ENCODE measurements at places on chromosomes 3 and 15. TPM values are rescaled to one million over a fixed set of nuclear protein-coding genes. Genes with fewer than 3 reads are reported as not detected.

- no peaks in the 10 kb centered on the region for H3K36me3 ChIP-seq
- H3K4me1 ChIP-seq, result no peaks in the 10 kb centered on the region
- no peak overlapping the region for H3K27ac ChIP-seq
- no peak overlapping the region for H3K4me3 ChIP-seq
- DNase-seq, result no peak
Observed at GRCh38 chr15:85760049-85760448, 34.7 kb downstream of the KLHL25 start.

- H3K4me3 ChIP-seq, result no peak overlapping the region
- H3K36me3 ChIP-seq, result peaks cover 8% of the 10 kb centered on the region
- H3K4me1 ChIP-seq, result peaks cover 6% of the 10 kb centered on the region
- H3K27me3 ChIP-seq, result no peaks in the 10 kb centered on the region
- H3K27ac ChIP-seq, result no peak overlapping the region
Observed at GRCh38 chr15:100930306-100930848, 11.2 kb downstream of the LRRK1 start.

Gene DUOXA2
- total RNA-seq, result not detected

Gene ITIH4
- total RNA-seq, result 4.1 TPM

GRCh38 chr15:73258271-73259108 is 110.3 kb downstream of the HCN4 start:
- no peak for DNase-seq
- H3K4me1 ChIP-seq, result no peaks in the 10 kb centered on the region
- no peaks in the 10 kb centered on the region for H3K36me3 ChIP-seq
- H3K4me3 ChIP-seq, result no peak overlapping the region
- no peak overlapping the region for H3K27ac ChIP-seq

DNA sequence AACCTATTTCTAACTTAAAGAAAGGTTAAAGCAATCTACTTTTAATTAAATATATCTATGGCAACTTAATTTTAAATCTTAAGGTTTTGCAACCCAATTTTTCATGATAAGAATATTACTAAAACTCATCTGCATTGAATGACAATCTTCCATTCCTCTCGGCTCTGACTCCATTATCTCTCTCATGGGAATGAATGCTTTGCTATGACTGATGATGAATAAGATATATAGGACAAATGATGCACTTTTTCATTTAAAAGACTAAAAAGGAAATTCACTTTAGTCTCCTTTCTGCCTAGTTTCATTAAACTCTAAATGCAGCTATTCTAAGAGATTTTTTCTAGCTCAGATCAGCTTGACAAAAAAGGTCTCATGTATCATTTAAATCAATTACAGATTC is 68.7 kb downstream of the GBE1 start:
- no peaks in the 10 kb centered on the region for H3K4me1 ChIP-seq
- DNase-seq, result no peak
- no peaks in the 10 kb centered on the region for H3K27me3 ChIP-seq
- no peaks in the 10 kb centered on the region for H3K36me3 ChIP-seq
- H3K27ac ChIP-seq, result no peak overlapping the region

DNA sequence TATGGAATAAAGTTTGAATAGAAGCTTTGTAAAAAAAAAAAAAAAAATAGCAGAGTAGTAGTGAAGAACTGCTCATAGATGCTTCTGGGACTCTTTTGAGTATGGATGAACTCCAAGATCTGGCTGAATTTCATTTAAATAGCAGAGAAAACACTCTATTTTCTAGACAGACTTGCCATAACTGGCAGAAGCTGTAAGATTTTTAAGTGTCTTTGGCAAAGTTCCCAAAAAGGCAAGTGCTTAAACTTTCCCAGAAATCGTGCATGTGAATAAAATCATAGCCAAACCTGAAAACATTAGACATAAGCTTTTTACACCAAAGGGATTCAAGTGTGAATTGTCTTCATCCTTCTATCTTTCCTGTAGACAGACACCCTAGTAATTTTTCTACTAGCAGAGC is 110.3 kb upstream of the MITF start:
- H3K27ac ChIP-seq, result no peak overlapping the region
- no peaks in the 10 kb centered on the region for H3K27me3 ChIP-seq
- H3K4me3 ChIP-seq, result no peak overlapping the region
- H3K36me3 ChIP-seq, result no peaks in the 10 kb centered on the region

- H3K27ac ChIP-seq, result no peak overlapping the region
- H3K4me1 ChIP-seq, result no peaks in the 10 kb centered on the region
- peaks cover 25% of the 10 kb centered on the region for H3K36me3 ChIP-seq
- no peak overlapping the region for H3K4me3 ChIP-seq
- H3K27me3 ChIP-seq, result no peaks in the 10 kb centered on the region
Observed at GRCh38 chr3:133606902-133607301, 33.4 kb downstream of the CDV3 start.

DNA sequence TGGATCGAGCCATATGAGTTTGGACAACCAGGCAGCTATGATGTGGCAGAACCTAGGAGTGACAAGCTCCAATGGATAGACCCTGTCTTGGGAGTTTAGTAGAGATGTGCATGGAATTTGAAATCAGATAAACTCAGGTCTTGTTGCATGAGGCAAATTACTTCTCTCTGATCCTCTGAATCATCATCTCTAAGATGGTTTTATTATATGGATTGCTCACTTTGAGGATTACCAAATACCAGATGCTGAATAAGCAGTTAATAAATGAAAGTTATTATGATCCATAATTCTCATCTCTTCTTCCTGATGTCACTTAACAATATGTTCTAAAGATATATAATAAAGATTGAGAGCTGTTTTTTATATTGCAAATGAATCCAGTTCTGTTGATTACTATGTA is 622.2 kb downstream of the NTRK3 start:
- H3K27ac ChIP-seq, result no peak overlapping the region
- no peaks in the 10 kb centered on the region for H3K4me1 ChIP-seq

DNA sequence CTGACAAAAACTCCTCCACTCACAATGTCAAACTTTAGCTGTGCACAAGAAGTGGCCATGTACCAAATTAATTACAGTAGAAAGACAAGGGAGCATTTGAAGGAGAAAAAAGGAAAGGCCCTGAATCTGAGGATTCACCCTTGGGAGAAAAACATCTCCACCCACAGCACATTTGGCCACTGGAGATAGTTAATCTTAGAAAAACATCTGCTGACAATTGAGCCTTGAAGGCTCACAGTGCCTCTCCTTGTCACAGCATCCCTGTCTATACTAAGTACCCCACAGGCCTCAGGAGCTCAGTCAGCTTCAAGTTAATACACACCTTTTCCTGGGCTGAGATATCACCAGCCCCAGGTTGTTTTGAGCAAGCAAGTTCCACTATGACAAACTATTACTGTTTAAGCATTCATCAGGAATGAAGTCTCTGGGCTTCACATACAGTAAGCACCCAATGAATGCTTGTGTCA is 78.1 kb upstream of the SETMAR start:
- no peaks in the 10 kb centered on the region for H3K4me1 ChIP-seq
- no peak for DNase-seq
- H3K4me3 ChIP-seq, result no peak overlapping the region
- H3K27me3 ChIP-seq, result peaks cover 5% of the 10 kb centered on the region

DNA sequence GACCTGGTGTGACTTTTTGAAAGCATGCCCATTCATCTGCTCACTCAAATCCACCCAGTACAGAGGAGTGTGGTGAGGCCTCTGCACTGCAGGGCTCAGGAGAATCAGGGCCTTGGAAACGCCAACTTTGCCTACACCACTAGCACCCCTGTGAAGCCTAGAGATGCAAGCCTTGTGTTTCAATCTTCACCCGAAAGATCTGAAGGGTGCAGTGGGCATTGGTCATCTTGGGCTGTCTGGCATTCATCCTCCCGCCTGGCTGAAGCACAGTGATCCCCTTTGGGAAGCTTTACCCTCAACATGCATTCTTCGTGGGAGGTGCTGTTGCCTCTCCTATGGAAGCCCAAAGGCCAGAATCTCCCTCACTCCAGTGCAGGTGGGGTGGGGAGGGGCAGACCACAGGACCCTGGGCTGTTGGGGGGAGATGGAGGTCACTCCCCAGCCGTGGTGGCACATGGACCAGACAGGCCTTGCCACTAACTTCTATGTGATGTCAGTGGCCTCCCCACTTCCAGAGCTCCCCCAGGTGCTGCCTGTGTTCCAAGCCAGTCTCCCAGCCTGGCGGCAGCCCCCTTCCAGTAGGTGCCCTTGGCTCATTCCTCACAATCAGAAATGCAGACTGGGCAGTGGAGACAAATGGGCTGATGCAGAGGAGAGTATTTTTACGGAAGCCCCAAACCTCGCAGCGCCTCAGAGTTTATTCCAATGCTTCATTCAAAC is 92.5 kb downstream of the ADAMTS17 start:
- H3K4me3 ChIP-seq, result no peak overlapping the region
- DNase-seq, result no peak
- no peak overlapping the region for H3K27ac ChIP-seq

DNA sequence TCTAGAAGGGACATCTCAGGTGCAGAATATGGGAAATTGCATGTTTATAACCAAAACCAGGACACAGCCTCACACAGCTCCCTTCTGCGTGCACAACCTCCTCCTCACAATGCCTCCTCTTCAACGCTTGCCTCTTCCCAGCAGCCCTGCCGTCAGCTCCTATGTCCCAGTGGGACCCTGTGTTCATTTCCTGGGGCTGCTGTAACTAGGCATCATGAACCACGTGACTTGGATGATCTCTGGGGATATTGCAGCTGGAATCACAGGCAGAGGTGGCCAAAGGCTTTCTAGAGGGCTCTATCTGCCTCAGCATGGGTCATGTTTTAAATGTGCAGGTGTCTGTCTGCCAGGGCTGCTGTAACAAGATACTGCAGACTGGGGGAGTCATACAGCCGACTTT is 375.3 kb downstream of the OCA2 start:
- no peak overlapping the region for H3K27ac ChIP-seq
- no peak overlapping the region for H3K4me3 ChIP-seq
- no peak for DNase-seq
- H3K27me3 ChIP-seq, result no peaks in the 10 kb centered on the region
- no peaks in the 10 kb centered on the region for H3K4me1 ChIP-seq
- no peaks in the 10 kb centered on the region for H3K36me3 ChIP-seq

DNA sequence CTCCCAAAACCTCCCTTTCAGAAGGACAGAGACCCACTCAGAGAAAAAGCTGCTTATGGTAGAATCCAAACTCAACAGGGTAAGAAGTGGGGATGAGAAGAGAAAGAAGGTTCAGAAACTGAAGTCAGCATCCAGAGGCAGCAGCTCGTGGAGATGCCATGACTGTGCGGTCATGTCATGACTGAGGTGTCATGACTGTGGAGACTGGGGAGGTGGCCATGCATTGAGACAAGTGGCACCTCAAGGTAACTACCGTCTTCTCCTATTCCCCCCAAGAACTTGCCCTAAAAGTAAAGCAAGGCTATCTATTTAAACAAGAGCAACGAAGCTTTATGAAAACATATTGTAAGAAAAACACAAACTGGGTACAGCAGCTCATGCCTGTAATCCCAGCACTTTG is 15.1 kb downstream of the CHRNA3 start:
- H3K4me3 ChIP-seq, result no peak overlapping the region
- H3K27ac ChIP-seq, result no peak overlapping the region
- H3K36me3 ChIP-seq, result no peaks in the 10 kb centered on the region
- H3K4me1 ChIP-seq, result no peaks in the 10 kb centered on the region

- peaks cover 9% of the 10 kb centered on the region for H3K4me1 ChIP-seq
- H3K36me3 ChIP-seq, result no peaks in the 10 kb centered on the region
- no peak overlapping the region for H3K27ac ChIP-seq
- DNase-seq, result no peak
- no peaks in the 10 kb centered on the region for H3K27me3 ChIP-seq
- H3K4me3 ChIP-seq, result no peak overlapping the region
Observed at GRCh38 chr3:69094467-69095205, 9.9 kb downstream of the ARL6IP5 start.

DNA sequence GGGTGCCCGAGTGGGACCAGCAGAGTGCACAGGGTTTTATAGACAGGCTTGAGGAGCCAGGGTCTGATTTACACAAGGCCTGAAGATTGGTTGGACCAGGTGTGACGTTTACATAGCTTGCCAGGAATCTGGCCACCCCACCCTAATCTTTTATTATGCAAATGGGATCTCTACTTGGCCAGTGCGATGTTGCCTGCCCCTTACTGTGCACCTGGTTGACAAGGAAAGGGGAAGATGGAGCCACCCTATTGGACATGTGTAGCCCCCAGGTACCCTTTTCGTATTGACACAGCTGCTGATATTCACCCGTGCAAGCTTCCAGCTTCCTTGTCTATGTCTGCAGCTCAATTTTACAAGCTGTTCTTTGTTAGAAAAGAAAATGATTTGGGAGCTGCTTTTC is 132.0 kb downstream of the ARNT2 start:
- H3K36me3 ChIP-seq, result no peaks in the 10 kb centered on the region
- no peak for DNase-seq
- H3K4me3 ChIP-seq, result no peak overlapping the region
- no peaks in the 10 kb centered on the region for H3K4me1 ChIP-seq
- no peak overlapping the region for H3K27ac ChIP-seq
- H3K27me3 ChIP-seq, result 0 out of 2 replicates have a peak, but pooled peaks cover 6% of the 10 kb centered on the region

- DNase-seq, result no peak
- H3K36me3 ChIP-seq, result no peaks in the 10 kb centered on the region
- H3K4me1 ChIP-seq, result peaks cover 4% of the 10 kb centered on the region
- no peak overlapping the region for H3K4me3 ChIP-seq
- no peak overlapping the region for H3K27ac ChIP-seq
- no peaks in the 10 kb centered on the region for H3K27me3 ChIP-seq
Observed at GRCh38 chr15:51104512-51104911, 9.8 kb upstream of the TNFAIP8L3 start.

GRCh38 chr3:194685718-194686413 is at the start of gene FAM43A:
FAM43A (plus strand) TSS chr3:194685883; CDS start chr3:194686827, 944 bp downstream.
- peak within 1 kb of the TSS; percentile 79 for H3K4me3 ChIP-seq
- H3K36me3 ChIP-seq, result no peaks in the 10 kb centered on the region
- peaks cover 21% of the 10 kb centered on the region for H3K4me1 ChIP-seq
- H3K27ac ChIP-seq, result peak within 1 kb of the TSS; percentile 45
- no peaks in the 10 kb centered on the region for H3K27me3 ChIP-seq

DNA sequence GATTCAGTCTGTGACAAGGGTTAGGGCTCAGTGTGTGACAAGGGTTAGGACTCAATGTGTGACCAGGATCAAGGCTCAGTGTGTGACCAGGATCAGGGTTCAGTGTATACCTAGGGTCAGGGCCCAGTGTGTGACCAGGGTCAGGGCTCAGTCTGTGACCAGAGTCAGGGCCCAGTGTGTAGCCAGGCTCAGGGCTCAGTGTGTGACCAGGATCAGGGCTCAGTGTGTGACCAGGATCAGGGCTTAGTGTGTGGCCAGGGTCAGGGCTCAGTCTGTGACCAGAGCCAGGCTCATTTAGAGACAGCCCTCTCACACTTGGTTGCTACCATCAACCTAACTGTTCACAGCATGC is 24.2 kb downstream of the LOXL1 start:
- DNase-seq, result no peak
- H3K27ac ChIP-seq, result no peak overlapping the region
- no peaks in the 10 kb centered on the region for H3K36me3 ChIP-seq
- H3K27me3 ChIP-seq, result no peaks in the 10 kb centered on the region
- no peaks in the 10 kb centered on the region for H3K4me1 ChIP-seq

Measured in HCT116 (cell line).